ENCODE measurements at places on chromosomes 4 and X. TPM values are rescaled to one million over a fixed set of nuclear protein-coding genes. Genes with fewer than 3 reads are reported as not detected.

DYNLT3 gene
- 125 TPM for total RNA-seq

RAB40A gene
- 0.05 TPM for total RNA-seq

FREM3 gene
- total RNA-seq = not detected

CSAG1 gene
- total RNA-seq = 82.0 TPM

PF4V1 gene
- not detected for total RNA-seq

STOX2 gene
- 2.5 TPM for total RNA-seq

REPS2 gene
- 1.6 TPM for total RNA-seq

ARMCX4 gene
- 0.93 TPM for total RNA-seq

C4orf54 gene
- total RNA-seq = 0.13 TPM

GABRG1 gene
- total RNA-seq = not detected

GLRA3 gene
- total RNA-seq = not detected

VSIG4 gene
- total RNA-seq = not detected

CFAP99 gene
- total RNA-seq = not detected

KLB gene
- total RNA-seq = not detected
